ENCODE measurements at places on chromosomes 16 and 17. TPM values are rescaled to one million over a fixed set of nuclear protein-coding genes. Genes with fewer than 3 reads are reported as not detected.

Gene PLLP
- total RNA-seq = 3.4 TPM

Gene FOXN1
- total RNA-seq = not detected

Gene WNT3
- 1.0 TPM for total RNA-seq

Gene ITGAL
- 4.2 TPM for total RNA-seq

Gene ASGR1
- 0.43 TPM for total RNA-seq

Gene PIK3R5
- total RNA-seq = 2.8 TPM

Gene TXNDC11
- total RNA-seq = 20.3 TPM

Gene ITGB3
- total RNA-seq = 3.8 TPM

Gene IL17C
- not detected for total RNA-seq

Gene ZKSCAN2
- 3.8 TPM for total RNA-seq

Gene PRM1
- total RNA-seq = not detected

Gene G6PC1
- not detected for total RNA-seq

Gene TVP23A
- total RNA-seq = 0.41 TPM

Gene KRTAP17-1
- total RNA-seq = not detected

Gene CACNG1
- not detected for total RNA-seq

Gene RAB11FIP4
- total RNA-seq = 13.6 TPM

Gene OR1D2
- not detected for total RNA-seq

Gene HS3ST4
- total RNA-seq = not detected

Gene GIT1
- total RNA-seq = 33.0 TPM

Gene FBXW10
- total RNA-seq = not detected

Gene CRISPLD2
- 38.1 TPM for total RNA-seq

Gene PPL
- total RNA-seq = 20.2 TPM

Gene PRR35
- total RNA-seq = not detected

Gene INCA1
- 2.4 TPM for total RNA-seq

Gene MYO18A
- total RNA-seq = 373 TPM

Gene HSD17B1
- total RNA-seq = 1.4 TPM

Gene C16orf89
- total RNA-seq = 3.5 TPM

Gene SULT1A2
- 1.8 TPM for total RNA-seq

Gene MILR1
- 3.8 TPM for total RNA-seq

Gene KRT40
- not detected for total RNA-seq

Gene CCL3
- not detected for total RNA-seq

Gene NMT1
- total RNA-seq = 96.0 TPM

Gene VAC14
- total RNA-seq = 21.7 TPM

Gene SDK2
- 1.6 TPM for total RNA-seq

Gene TBC1D3C
- total RNA-seq = not detected

Gene CCDC144A
- total RNA-seq = 1.5 TPM

Gene AIPL1
- not detected for total RNA-seq

Gene PTX4
- total RNA-seq = not detected

Gene ZNF423
- total RNA-seq = 8.8 TPM

Gene RAC3
- total RNA-seq = 2.2 TPM

Measured in Right ventricle myocardium inferior (tissue), 1 donor.